ENCODE measurements at places on chromosomes 7 and 10.

GRCh38 chr7:116113310-116113709 is 82.7 kb upstream of the TFEC start:
- no peak for DNase-seq

DNA sequence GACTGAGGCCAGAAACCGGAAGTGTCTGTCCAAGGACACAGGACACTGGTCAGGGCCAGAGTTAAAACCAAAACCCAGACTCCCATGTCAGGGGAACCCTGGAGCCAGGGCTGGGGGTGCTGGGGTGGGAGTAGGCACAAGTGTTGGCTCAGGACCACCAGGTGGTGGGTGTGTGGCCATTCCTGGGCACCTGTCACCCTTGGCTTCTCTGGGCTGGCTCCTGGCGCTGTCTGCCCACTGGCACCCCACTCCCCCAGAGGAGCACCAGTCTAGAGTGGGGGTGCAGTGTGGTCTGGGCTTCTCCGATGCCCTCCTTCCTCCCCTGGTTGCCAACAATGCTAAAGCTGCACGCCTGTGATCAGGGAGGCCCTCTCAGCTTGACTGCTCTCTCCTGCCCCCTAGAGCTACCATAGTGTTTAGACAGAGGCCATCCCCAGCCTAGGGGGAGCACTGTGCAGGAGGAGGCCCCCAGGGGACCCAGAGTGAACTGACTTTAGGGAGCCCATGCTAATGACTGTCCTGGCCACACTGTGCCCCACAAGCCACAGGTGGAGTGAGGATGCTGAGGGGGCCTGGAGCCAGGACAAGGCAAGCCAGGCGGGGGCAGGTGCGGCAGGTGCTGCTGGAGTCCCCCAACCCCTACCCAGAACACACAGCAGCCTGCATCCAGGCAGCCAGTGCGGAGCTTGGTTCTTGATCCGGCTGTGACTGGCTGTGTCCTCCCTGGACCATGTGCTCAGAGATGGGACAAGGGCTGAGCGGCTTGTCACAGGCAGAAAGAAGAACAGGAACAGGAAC is 11.0 kb downstream of the RASGEF1A start:
- DNase-seq: no peak

GRCh38 chr10:32650246-32650655 is 204.3 kb downstream of the CCDC7 start:
- no peak for DNase-seq

DNA sequence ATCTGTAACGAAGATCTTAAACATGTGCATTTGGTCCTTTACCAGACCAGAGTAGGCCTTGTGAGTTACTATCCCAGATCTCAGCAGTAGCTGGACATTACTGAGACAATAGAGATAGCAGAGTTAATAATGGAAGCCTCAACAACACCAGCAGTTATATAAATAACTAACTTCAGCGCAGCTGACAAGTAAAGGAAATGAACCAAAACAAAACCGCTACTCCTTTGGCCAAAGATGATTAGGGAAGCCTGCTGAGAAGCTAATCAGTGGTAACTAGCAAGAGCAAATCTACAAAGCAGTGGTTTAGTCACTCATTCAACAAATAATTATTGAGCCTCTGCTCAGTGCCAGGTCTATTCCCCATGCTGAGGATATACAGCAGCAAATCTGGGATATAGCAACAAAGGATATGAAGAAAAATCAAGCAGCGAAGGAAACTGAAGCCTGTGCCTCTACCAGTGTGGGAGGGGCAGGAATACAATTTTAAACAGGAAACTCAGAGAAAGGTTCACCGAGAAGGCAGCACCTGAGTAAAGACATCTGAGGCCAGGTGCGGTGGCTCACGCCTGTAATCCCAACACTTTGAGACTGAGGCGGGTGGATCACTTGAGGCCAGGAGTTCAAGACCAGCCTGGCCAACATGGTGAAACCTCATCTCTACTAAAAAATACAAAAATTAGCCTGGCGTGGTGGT is 103.6 kb downstream of the ELMO1 start:
- DNase-seq: no peak

DNA sequence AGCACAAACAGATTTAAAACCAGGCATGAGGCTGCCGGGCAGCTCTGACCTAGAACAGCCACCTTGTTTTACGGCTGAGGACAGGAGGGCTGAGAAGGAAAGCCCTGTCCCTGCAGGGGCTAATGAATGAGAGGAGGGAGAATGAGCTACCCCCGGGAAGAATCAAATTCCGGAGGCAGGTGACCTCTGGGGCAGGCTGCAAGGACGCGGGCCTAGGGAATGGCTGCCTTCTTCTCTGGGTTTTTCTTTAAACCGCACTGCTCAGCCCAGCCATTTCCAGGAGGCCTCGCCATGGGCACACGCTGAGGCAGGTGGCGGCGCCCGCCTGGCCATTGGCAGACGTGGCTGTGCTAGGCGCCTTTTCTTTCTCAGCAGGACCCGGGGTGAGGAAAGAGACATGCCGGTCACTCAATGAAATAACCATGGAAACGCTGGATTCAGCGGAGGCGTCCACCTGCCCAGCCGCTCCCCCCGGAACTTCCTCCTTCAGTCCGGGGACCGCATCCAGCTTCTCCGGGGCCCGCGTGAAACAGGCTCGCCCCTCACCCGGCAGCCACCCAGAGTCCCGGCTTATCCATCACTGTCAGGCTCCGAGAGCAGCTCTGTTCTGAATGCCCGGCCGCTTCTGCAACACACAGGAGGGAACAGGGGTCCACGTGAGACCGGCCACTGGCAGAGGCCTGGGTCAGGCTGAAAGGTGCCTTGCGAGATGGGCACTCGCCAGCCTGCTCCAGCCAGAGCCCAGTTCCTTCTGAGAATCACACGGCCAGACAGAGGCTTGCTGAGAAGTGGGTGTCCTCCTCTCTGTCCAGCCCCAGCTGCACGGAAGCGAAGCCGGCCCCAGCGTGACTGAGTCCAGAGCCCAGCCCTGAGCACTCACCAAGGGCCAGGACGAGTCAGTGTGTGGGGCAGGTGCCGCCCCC is 82.1 kb downstream of the PDGFA start:
- DNase-seq: no peak

DNA sequence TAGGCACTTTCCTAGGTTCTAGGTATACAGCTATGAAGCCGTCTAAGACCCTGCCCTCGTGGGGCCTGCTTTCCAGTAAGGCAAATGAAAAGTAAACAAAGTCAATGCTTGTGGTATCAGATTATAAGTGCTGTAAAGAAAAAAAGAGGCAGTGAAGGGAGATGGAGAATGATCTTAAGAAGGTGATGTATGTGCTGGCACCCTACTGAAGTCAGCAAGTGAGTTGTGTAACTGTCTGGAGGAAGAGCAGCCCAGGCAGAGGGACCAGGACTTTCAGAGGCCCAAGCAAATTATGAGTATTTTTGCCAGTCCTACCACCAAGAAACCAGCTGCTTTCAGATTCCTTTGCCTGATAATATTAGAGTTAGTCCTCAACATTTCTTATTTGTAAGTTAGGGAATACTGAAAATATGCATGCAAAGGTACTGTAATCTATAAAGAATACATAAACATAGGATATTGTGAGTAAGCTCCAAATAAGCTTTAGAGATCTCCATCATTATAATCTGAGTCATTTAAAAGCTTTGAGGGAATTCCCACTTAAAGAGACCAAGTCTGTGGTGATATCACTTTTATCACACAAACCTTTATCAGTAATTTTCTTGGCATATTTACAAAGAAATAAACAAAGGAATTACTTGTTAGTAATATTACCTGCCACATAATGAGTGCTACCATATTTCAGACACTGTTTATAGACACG is 329.2 kb upstream of the LRGUK start:
- peak; percentile 7 for DNase-seq

DNA sequence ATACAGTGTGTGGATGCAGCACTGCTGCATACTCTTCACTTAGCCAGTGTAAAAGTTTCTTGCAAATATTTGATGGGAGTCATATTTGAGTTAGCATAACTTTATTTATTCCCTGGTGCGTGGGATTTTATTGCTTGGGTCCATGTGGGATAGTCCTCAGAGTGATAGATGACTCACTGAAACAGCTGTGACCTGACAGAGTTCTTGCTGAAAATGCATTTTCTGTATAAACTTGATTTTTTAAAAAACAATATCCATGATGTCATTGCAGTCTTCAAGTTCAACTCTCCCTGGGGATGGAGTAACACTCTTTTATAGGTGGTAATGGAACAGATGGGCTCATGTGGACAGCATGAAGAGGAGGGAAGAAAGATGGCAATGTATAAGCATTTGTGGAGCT is 310.0 kb downstream of the PPP1R3A start:
- no peak for DNase-seq

DNA sequence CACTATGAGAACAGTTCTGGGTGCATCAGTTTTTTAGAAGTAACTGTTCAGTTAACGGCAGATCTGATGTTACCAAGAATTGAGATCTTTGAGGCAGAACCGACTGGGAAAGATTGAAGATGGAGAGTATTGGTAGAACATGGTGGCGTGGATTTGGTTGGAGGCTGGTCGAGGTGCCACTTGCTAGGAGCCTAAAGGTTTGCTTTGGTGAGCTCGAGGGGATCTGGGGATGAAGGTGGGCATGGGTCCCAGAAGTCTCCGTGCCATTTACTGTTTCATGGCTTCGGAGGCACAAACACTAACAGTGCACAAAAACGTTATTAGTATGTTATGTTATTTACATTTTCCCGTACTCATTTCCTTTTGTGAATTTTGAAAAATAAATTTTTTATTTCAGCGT is 81.4 kb downstream of the ADCY1 start:
- DNase-seq: no peak

DNA sequence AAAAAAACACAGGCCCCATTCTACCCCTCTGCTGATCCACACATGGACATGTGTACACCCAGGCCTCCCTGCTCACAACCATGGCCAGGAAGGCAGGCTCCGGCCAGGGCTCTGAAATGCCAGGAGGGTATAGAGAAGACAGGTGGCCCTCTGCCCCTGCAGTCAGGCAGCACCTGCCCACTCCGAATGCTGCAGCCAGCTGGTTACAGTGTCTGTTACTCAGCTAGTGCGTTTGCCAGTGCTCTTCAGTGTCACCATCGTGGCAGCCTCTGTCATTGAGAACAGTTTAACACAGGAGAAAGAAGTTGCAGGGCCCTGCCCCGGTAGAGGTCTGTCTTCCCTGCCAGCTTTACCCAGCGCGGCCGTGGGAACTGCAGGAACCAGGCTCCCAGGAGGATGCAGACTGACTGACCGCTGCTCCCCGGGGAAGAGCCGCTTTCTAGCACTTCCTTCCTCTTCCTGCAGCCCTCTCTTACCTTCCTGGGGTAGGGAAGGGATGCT is 128.8 kb upstream of the FAM20C start:
- DNase-seq: no peak

DNA sequence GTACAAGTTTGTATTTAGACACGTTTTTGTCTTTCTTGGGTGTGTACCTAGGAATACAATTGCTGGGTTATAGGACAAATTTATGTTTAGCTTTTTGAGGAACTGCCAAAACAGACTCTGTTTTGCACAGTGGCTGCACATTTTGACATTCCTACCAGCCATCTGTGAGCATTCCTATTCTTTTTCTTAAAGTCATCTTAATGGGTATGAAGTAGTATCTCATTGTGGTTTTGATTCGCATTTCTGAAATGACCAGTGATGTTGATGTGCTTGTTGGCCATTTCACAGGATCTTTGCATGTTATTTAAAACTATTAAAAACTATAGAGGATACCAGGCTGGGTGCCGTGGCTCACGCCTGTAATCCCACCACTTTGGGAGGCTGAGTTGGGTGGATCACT is 32.6 kb upstream of the IL15RA start:
- no peak for DNase-seq

DNA sequence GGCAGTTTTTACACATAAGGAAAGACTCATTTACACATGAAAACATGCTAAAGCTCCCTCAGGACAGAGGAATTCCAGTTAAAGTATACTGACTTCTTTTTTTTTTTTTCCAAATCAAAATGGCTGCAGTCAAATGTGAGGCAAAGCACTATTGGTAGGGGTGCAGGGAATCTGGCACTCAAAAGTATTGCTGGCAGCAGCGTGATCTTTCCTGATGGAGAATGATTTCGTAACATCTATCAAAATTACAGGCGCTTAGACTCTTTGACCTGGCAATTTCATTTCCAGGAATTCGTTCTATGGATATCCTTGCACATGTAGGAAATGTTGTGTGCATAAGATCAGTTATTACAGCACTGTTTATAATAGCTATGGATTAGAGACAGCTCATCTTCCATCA is 65.7 kb downstream of the VSTM4 start:
- no peak for DNase-seq

GRCh38 chr7:24406053-24406788 is 122.2 kb downstream of the NPY start:
- no peak for DNase-seq

DNA sequence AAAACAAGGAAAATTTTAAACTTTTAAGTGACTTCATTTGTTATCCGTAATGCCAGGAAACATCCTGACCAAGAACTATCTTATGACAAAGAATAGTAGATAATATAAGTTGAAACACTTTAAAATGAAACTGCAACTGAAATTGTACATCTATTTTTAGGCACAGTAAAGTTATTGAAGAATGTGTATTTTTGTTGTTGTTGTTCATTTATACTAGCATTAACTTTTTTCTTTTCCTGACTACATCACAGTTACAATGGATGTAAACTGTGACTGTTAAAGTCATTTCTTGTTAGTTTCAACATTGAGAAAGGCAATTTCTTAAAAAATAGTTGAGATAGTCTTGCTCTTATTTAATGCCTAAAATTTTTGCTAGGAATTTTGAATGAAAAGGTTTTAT is 2.6 kb downstream of the CPED1 start:
- no peak for DNase-seq

GRCh38 chr7:106655703-106656498 is 5.1 kb downstream of the CCDC71L start:
- no peak for DNase-seq

GRCh38 chr10:27801171-27801785 is 55.7 kb upstream of the MKX start:
- no peak for DNase-seq

- DNase-seq: no peak
Measured at GRCh38 chr7:29354340-29354739, 159.8 kb downstream of the CHN2 start.

GRCh38 chr10:125773687-125774543 is 1.7 kb downstream of the MMP21 start:
- DNase-seq: no peak

DNA sequence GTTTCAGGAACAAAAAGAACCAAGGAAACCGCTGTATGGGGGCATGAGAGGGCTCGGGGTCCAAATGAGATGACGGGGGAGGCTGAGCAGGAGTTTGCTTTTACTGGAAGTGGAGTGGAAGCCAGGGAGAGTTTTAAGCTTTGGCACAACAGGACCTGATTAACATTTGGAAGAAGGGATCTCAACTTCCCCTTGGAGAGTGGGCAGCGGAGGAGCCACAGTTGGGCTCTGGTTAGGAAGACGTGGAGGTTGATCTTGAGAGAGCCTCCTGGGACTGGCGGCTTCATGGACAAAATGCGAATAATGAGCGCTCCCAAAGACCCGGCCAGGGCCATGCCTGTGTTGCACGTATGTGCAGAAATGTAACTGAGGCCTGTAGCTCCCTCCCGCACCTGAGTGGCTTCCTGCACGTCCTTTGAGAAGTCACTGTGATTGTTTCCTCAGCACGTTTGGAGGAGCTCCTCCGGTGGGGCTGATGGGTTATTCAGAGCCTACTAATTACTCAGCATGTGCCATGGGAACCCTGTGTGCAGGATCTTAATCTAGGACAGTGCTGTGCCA is 595.3 kb upstream of the MGMT start:
- no peak for DNase-seq

GRCh38 chr10:73965890-73966768 is 31.8 kb upstream of the VCL start:
- DNase-seq: peak; percentile 99

All from astrocyte of the spinal cord (primary cell).